Stimulated activated CD4-positive, alpha-beta T cell treated with anti-CD3 and anti-CD28 coated beads, Interleukin-12 subunit alpha, Interleukin-12 subunit beta, amount 100 ng/mL, for 4 hours (primary cell): ENCODE measurements at places on chromosomes 6 and 20.

DNA sequence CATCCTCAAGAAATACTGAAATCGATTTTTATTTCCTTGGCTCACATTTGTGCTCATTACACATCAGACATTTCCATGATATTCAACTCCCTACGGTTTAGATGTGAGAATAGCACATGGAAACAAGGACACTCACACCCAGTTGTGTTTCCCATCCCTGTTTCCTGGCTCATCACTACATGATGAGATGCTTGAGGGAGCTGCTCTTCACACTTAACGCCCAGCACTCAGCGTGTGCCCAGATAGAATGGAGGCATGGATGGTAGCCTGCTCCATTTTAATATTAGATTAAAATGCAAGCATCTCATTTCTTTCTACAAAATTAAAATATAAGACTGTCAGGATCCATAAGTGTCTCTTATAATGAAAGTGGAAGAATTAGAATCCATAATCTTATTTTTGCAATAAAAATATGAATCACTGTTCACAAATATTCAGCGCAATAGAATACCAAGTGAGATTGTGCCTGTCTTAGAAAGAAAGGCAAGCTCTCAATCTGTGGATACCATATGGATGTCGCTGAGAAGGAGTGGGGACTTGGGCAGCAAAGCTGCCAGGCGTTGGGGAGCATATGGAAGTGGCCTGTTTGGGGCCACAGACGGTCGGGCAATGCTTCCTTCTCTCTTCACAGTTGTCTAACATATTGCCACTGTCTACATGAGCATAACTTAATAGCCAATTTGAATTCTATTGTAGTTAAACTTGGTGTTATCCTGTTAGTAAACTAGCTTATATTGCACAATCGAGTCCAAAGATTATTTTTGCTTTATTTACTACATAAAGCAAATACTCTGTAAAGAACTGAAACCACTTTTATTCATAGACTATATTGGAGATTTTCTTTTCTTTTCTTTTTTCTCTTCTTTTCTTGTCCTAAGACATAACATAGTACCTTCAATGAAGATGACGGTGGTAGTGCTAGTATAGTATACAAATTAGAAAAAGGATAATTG lies 206.8 kb upstream of the QKI start:
- DNase-seq = no peak

DNA sequence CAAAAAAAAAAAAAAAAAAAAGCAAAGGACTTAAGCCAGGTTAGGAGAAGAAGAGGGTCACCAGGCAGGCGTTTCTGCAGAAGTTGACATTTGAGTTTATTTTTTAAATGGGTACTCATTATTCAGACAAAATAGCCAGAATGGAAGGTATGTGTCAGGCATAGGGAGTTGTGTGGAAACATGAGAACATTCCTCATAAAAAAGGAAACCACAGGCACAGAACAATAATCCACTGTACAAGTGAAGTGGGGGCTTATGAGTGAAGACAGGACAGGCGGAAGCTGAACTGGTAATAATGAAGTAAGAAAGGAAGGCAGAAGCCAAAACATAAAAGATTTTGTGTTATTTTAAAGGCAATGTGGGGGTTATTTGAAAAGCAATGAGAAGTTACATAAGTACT lies 104.6 kb downstream of the EPB41L2 start:
- DNase-seq = no peak

DNA sequence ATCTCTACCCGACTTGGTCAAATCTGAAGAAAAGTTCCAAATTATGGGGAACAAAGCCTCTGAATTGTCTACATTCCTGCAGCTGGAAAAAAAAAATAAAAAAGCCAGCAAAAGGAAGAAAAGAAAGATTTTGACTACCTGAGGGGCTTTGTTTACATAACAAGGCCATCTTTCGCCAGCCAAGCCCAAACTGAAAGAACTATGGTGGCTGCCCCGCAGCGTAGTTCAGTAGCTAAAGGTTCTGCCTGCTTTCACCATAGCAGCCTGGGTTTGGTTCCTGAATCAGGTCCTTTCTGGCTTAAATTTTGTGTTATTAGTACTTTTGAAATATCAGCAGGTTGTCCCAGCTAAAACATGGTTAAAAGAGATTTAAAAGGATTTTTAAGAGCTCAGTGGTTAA lies 35.4 kb downstream of the ZNF133 start:
- DNase-seq = no peak

DNA sequence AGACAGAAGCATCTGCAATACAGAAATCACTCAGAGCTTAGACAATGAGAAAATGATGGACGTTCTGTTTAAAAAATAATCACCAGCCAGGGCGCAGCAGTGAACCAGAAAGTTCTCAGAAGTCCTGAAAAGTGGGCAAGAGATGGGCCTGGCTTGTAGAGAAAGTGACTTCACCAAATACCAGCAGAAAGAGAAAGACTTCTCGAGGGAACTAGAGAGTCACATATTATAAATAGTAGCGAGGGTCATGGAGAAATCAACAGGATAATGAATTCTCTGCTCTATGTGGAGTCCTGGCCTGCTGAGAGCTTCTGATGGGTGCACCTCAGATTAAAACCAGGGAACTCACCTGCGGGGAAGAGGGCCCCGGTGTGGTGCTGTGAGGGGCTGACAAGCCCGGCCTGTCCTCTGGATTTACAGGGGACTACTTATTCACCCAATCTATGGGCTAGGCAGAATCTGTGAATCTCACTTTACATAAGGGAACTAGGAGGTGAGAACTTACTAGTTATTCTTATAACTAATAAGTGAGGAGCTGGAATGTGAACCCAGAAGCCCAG lies 5.6 kb upstream of the RAMACL start:
- DNase-seq = no peak

GRCh38 chr6:18053078-18053477 lies 65.6 kb upstream of the KIF13A start:
- no peak for DNase-seq

DNA sequence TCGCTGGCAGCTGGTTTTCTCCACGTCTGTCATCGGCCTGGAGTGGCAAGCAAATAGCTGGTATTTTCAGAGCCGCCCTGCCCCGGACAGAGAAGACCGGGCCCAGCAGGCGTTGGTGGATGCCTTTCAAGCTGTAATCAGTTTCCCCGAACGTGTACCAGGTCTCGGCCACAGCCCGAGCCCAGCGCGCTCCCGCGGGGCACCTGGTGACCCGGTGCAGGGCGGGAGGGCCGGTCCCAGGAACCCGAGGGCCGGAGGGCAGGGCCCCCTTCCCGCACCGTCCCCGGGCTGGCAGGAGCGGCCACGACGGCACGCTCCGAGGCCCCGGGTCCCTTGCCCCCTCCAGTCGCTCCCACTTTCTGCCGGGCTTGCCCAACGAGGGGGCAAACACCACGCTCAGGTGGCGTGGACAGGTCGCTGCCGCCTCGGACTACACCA lies 348 bp upstream of the PYGB start:
- DNase-seq = no peak

DNA sequence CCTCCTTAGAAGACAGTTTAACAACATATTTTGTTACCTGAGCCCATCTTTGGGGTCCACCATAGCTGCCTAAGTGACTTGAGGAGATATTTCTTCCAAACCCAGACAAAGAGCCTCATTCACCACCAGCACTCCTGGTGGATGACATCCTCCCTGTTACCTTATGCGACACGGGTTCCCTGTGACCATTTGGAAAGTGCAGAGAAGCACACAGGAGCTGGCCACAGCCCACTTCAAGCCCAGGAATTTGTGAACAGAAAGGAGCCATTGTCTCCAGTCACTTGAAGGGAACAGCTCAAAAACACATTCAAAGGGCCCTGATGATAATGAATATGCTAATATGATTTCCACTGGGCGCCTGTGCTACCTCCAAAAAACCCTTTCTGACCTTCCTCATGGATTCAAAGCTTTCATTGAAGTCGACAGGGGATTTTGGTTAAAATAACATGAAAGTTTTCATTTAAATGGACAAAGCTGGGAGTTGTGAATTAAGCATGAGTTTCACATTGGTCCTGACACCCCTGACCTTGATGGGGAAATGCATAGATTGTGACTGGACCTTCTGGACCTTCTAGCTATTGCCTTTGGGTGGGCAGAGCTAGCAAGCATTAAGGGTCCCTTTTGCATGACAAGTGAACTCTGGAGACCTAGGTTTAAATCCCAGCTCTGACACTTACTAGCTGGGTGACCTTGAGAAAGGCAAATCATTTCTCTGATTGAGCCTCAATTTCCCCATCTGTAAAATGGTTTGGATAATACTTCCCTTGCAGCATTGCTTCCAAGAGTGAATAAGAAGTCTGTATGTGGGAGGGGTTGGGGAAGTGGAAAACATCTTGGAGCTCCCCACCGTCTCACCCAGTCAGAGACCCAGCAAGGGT lies 83.3 kb upstream of the SIRPA start:
- no peak for DNase-seq

DNA sequence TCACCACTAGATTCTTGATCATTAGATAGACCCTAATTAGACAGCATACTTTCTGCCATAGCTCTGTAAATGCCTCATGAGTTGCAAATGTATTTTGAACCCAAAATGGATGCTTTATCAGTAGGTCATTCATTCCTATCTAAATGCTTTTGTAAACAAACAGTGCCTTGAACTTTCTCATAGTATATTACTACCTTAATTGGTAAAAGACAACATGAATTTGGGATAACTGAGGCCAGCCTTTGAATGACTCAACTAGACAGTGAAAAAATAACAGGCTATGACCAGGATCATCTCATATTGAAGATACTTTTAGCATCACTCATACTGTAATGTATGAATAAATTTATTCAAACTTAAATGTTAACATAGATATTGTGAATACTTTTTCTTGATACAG lies 37.0 kb upstream of the PRL start:
- DNase-seq = no peak

DNA sequence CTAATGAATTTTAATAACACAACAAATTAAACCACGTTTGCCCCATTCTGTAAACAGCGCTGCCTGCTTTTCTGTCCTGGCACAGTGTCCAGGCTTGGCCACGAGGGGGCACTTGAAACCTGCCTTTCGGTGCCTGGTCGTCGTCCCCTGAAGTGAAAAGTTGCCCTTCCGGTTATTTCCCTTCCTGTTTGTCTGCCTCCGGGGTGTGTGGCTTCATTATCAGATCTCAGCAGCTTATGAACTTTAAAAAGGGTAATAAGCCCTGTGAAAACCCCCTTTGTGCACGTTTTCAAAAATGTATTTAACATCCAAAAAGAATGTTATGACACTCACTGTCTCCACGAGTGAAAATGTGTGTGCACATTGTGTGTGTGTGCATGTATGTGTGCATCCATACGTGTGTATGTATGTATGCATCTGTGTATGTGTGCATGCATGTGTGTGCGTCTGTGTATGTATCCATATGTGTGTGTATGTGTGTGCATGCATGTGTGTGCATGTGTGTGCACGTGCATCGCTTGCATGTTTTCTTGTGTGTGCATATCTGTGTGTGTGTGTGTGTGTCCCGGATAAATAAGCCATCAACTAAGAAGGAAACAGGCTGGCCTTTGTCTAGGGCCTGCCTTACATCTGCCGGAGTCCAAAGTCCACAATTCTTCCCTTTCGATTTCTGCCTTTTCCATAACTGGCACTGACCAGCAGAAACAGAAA lies 358.4 kb downstream of the THBS2 start:
- DNase-seq = peak; percentile 69

DNA sequence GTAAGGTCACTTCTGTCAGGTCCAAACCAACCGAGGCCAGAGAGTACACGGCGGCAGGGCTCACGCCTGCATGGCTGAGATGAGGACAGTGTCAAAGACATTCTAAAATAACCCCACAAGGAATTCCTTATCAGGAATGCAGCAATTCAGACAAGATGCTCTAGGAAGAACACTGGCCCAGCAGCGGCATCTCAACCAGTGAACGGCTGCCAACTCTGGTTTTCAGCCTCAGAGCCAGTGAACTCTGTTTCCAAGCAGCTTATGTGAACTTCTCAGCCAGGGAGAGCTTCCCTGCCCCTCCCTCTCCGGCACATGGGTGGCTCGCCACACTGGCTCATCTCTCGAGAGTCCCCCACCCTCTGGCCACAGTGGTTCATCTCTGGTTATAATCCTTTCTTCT lies 36.9 kb downstream of the KCNQ2 start:
- DNase-seq = no peak

- no peak for DNase-seq
Measured at GRCh38 chr6:128069188-128069587, 168.3 kb upstream of the THEMIS start.

DNA sequence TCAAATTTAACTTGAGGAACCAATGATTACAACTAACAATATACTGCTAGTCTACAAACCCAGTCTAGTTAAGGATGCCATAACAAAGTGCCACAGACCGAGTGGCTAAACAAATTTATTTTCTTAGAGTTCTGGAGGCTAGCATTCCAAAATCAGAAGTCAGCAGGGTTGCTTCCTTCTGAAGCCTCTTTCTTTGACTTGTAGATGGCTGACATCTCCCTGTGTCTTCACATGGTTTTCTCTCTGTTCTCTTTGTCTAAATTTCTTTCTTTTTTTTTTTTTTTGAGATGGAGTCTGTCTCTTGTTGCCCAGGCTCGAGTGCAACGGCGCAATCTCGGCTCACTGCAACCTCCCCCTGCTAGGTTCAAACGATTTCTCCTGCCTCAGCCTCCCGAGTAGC lies 56.1 kb downstream of the NCOA3 start:
- no peak for DNase-seq

- DNase-seq = no peak
Measured at GRCh38 chr6:152351110-152351509, 286.1 kb downstream of the SYNE1 start.

DNA sequence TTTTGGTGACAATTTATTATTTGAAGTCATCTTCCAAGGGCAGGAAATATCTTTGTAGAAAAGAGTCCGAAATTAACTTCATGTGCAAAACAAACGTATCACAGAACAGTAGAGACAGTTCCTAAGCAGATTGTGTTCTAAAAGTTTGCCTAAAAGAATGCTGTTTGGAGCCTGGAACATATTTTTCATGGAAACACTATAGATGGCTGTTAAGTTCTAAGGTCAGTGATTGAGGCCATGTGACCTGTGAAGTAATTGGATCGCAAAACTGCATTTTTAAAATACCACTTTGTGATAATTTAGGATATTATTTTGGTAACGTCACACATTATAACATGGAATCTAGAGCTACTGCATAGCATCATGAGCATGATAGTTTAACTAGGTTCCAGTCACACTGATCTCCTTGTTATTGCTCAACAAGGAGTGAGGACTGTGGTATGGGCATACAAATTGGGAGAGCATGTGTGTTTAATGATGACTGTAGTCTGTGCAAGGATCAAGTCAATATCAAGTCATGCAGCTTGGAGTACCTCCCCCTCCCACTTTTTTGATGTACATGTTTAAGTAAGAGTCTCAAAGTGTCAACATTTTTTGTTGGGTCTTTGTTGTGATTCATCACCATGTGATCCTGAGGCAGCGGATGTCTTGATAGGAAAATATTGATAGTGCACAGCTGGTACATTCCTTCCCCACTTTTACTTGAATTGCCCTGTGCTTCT lies 609.3 kb upstream of the CITED2 start:
- no peak for DNase-seq

DNA sequence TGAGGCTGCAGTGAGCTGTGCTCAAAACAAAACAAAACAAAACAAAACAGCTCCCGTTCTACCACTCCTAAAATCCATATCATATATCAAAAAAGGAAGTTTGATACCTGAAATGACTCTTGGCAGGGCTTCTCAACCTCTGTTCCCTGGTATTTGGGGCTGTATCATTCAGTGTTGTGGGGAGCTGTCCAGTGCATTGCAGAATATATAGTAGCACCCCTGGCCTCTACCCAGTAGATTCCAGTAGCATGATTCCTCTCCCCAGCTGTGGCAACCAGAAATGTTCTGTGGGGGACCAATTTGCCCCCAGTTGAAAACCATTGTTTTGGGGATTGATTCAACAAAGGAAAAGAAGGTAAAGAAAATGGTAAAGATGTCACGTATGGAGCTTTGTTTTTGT lies 238.9 kb downstream of the PRL start:
- no peak for DNase-seq
